ENCODE measurements at places on chromosomes 7 and 10. TPM values are rescaled to one million over a fixed set of nuclear protein-coding genes. Genes with fewer than 3 reads are reported as not detected.

GRCh38 chr10:33859319-33860022, 525.0 kb upstream of the NRP1 start:
- DNase-seq = no peak
- no peaks in the 10 kb centered on the region for H3K36me3 ChIP-seq
- no peak overlapping the region for H3K4me3 ChIP-seq
- H3K27ac ChIP-seq = no peak overlapping the region

TLL2 gene
- 10.3 TPM for total RNA-seq

UNC5B gene
- total RNA-seq = 3.6 TPM

- H3K4me1 ChIP-seq = no peaks in the 10 kb centered on the region
- peaks cover 17% of the 10 kb centered on the region for H3K27me3 ChIP-seq
- no peak for DNase-seq
- no peaks in the 10 kb centered on the region for H3K36me3 ChIP-seq
- no peak overlapping the region for H3K4me3 ChIP-seq
Measured at GRCh38 chr7:137539111-137539715, 195.7 kb upstream of the PTN start.

MSANTD7 gene
- total RNA-seq = 25.1 TPM

Measured in SJCRH30 (cell line).